ENCODE measurements at places on chromosomes 13 and 19.

DNA sequence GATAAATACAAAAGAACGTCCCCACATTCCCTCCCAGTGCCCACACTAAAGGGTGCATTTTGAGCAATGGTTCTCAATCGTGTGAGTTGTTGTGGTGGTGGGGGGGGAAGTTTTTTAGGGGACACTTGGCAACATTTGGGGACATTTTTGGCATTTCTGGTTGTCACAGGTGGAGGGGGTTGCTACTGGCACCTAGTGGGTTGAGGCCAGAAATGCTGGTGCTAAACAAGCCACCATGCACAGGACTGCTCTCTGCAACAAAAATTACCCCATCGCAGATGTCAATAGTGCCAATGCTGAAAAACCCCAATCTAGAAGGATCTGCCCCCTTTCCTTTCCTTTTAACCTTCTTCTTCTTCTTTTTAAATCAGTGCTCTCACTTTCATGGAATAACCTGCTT lies 453.3 kb downstream of the TSHZ3 start:
- DNase-seq, result no peak

DNA sequence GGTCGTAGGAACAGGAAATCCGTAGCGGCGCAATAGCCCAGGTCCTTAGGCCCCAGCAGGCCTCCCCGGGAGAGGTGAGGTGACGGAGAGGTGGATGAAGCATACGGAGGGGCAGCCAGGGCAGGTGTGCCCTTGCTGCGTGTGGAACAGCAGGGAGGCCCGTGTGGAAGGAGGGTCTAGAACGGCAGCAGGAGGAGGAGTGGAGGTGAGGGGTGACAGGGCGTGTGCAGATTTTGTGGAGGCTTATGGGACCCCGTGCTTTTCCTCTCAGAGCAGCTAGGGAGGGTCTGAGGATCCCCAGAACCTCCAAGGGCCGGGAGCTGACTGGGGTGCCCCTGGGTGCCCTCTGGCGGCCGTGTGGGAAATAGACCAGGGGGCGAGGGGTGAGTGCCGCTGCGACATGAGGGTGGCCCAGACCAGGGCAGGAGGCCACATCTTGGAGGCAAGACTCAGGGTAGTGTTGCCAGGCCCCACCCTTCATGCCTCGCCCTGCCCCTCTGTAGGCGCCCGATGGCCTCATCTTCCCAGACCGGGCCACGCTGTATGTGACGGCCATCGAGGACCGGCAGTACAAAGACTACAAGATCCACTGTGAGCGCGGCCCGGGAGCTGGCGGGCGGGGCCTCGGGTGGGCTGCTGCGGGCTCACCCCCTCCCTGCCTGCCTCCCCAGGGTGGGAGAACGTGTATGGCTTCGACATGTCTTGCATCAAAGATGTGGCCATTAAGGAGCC lies 5.0 kb upstream of the ADM5 start:
- no peak for DNase-seq

DNA sequence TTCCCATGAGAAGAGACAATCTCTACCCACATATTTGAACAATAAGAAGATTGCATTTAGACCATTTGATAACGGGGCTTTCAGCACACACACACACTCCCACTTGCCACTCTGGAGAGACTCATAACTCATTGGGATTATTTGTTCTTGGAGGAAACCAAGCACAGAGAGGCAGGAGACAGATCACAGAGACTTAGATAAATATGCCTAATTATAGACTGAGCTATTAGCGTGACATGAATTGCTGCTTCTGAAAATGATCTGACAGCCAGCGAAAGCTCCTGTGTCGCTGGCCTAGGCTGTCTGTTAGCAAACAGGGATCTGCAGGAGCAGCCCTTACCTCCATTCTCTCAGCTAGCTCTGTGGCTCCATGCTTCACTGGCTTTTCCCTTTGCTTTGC lies 111.4 kb downstream of the CCNA1 start:
- no peak for DNase-seq

DNA sequence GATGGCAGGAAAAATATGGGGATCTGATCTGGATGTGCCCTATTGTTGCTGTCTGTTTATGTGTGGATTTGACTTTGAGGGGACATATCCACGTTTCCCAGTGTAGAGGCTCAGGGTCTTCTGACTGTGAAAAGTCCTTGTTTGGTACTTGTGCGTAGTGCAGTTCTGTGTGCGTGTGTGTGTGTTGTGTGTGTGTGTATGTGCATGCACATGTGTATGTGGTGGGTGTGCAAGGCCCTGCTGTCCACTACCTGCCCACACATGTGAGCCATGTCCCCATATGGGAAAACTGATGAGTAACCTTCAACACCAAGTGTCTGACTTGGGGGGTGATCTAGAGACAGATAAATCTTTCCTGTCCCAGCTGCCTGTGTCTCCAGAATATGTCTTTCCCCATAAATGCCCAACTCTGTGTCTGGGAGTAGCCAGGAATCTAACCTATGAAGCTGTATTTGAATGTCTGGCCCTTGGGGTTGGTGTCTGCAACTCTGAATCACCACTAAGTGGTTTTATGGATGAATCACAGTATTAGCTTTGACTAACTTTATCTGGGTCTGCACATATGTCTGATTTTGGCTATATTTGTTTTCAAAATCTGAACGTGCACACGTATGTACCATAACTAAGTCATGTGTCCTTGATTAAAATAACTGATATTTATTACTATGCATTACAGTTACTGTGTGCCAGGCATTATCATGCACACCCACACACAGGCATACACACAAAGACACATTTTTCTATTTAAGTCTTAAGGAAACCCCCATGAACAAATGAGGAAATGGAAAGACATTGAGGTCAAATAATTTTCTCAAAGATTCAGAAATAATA lies 17.4 kb downstream of the KLK2 start:
- no peak for DNase-seq

DNA sequence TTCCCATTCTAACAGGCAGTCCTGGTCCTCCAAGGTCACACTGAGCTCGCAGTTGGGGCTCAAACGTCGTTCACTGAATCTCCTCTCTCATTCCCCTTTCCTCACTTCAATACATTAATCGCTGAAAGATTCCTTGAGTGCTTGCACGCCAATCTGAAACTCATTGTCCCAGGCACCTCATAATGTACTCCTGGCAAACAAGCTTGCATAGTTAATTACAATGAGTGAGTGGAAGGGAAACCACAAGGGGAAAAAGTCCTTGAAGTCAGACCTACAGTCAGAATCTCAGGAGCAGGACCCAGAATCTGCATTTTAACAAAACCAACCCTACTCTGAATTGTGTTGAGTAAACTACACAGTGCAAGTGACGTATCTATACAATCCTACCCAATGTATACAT lies 86.9 kb downstream of the CRYL1 start:
- no peak for DNase-seq

- no peak for DNase-seq
These were observed 16.9 kb downstream of the PEX11G start for GRCh38 chr19:7471696-7472615.

GRCh38 chr13:52009946-52010345 lies 1.3 kb downstream of the ATP7B start:
- no peak for DNase-seq
